ENCODE measurements at places on chromosomes 13 and 19.
A peak's percentile ranks its signal among the peaks of the same experiment; 100 is the strongest.

- no peak for DNase-seq
Observed at GRCh38 chr19:33193269-33193864, 763 bp upstream of the LRP3 start.

- DNase-seq, result no peak
Observed at GRCh38 chr13:113848431-113849260, 15.2 kb downstream of the GAS6 start.

DNA sequence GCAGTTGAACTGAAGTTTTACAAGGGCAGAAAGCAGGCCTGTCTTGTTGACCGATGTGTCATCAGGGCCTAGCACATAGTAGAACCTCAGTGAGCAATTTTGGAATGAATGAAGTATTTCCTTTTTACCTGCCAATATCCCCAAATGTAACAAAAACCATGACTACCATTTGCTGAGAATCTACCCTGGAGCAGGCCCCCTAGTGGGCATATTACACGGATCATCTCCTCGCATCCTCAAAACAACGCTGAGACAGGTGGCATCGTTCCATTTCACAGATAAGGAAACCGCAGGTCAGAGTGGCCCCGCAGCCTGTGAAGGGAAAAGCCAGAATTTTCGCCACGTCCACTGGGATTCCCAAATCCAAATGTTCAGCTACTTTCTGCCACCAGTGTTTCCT is 77.9 kb downstream of the CACNA1A start:
- peak; percentile 9 for DNase-seq

DNA sequence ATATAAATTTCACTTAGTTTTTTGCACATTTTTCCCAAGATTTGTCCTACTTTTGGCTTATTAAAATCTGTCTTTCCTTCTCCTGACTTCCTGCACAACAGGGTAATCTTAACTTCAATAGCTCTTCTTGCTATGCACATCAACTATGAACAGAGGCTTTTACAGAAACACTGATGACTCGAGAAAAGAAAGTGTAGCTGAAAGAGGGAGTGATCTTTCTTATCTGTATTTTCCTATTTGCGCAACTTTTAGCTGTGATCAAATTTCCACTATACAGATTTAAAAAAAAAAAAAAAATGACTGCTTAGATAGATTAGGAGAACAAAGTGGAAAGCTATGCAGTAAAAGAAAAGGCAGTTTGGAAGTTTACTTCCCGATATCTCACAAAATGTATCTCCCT is 406.9 kb downstream of the LIG4 start:
- DNase-seq, result peak; percentile 32

- DNase-seq, result peak; percentile 69
Observed at GRCh38 chr19:5961969-5962945, 15.7 kb downstream of the RANBP3 start.
